T-helper 2 cell treated with Interferon-gamma antibody and Interleukin-4, amounts not matched to agents 5 μg/mL and 100 μg/mL, for 36 hours (primary cell): ENCODE measurements at places on chromosomes 11 and 22.

- no peak for DNase-seq
These were observed 65.7 kb downstream of the NECTIN1 start for GRCh38 chr11:119663279-119663678.

DNA sequence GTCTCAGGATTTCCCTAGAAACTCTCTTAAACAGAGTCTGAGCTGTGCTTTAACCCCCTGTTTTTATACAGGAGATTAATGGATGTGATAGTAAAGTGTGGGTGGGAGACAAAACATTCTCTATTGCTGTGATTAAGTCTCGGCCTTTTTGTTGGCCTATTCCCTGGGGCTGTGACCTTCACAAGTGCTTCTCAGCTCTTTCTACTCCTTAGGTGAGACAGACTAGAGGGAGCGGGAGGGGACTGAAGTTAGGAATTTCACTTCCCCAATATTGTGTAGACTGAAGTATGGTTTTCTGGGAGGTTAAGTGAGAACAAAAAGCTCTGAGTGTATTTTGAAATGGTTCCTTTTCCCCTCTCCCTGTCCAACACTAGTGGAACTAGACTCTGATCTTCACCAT lies 29.8 kb upstream of the OR8B8 start:
- DNase-seq: no peak

DNA sequence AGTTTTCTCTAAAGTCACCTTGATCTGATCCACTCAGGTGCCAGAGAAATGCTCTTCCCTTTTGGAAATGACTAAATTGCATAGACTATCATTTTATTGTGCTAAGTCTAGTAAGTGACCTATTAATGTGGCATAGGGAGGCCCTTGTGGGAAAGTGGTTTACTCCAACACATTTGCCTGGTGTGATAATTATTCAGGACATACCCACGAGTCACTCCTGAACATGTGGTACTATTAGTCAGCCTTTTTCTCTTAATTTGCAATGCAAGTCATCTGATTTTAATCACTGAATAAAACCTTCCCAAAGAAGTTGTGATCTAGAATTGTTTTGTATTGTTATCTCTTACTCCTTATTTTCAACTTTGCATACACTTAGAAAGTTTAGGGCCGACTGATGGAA lies 148.7 kb downstream of the OR4C45 start:
- DNase-seq: no peak

- no peak for DNase-seq
These were observed 1402.6 kb upstream of the TENM4 start for GRCh38 chr11:80843266-80843974.

GRCh38 chr11:12642806-12643428 lies 31.3 kb upstream of the TEAD1 start:
- no peak for DNase-seq

GRCh38 chr11:117816846-117817367 lies 7.6 kb downstream of the FXYD2 start:
- DNase-seq: no peak

GRCh38 chr11:117189941-117190544 lies 9.1 kb upstream of the TAGLN start:
- no peak for DNase-seq

GRCh38 chr11:45042560-45042959 lies 91.9 kb upstream of the TP53I11 start:
- DNase-seq: no peak

DNA sequence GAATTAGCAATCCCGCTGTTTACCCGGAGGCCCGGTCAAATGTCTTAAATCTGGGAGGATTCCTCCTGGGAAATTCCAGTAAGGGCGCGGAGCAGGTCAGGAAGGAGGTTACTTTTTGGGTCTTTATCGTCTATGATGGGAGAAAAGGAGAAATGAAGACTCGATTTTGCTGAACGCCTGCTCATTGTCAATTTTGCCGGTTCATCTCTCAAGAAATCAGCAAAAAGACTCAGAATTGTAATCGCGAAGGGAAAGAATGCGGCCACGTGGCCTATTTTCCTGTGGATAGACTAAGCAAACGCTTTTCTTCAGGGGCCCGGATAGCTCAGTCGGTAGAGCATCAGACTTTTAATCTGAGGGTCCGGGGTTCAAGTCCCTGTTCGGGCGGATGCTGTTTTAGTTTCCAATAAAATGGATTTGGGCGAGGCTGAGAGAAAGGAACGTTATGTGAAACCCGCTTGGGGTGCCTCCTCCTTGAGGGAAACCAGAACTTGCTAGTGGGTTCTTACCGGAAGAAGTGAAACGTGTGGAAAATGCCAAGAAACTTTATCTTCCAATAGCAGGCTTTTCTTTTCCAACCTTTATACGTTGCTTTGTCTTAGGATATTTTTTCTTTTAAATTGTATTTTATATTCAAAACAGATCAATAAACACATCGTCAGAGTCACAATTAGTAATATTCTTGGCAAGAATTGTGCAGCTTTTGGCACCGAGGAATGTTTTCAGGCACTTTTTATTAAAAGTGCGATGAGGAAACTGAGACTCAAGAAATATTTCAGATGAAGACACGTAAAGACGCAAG lies 45.0 kb downstream of the OR4D9 start:
- peak; percentile 78 for DNase-seq
